ENCODE measurements at places on chromosomes 3 and 15.

DNA sequence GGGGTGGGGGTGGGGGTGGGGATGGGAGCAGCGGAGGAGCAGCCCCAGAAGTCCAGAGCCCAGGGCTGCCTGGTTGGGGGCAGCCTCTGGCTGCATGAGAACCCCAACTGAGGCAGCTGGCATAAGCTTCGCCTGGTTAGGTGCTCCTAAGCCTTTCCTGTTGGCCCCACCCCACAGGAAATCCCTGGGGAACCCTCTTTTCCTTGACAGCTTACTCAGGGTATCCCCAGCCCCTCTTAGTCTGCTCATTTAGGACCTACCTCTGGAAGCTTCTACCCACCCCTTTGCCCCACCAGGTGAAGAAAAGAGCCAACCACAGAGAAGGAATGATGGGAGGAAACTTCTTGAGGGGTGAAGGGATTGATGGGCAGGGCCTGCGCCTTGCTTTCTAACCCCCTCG lies 53.4 kb downstream of the IL20RB start:
- DNase-seq = no peak

GRCh38 chr3:115401298-115401697 lies 222.0 kb upstream of the GAP43 start:
- DNase-seq = no peak

DNA sequence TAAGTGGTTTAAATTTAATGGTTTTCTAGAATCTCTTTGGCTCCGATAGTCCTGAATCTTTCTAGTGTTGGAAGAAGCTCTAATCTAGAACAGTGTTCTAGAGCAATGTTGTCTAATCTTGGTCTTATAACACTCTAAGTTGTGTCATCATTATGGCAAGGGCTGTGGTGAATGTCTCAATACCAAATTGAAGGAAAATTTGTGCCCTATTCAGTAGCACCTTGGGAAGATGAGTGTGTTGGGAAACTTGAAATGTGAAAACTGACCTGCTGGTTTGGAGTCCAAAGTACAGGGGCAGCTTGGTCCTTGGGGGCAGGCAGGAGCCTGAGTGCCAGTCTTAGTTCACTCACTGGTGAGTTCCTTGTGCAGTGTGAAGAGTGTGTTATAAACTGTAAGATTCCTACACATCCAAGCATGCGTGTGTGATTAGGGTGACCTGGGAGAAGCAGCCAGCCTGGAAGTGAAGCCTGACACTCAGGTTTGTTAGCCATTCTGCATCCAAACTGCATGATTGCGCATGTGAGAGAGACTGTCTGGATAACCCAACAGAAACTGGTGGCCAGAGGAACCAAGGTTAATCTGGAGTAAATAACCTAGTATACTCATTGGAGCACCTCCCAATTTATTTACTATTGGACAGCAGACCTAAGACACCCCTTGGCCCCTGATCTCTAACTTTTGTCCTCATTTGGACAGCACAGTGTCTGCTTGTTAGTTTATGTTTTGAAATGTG lies 14.6 kb downstream of the ZNF592 start:
- DNase-seq = peak; percentile 8

GRCh38 chr15:38129531-38130204 lies 123.0 kb upstream of the SPRED1 start:
- peak; percentile 19 for DNase-seq

- no peak for DNase-seq
Observed at GRCh38 chr3:169861871-169862270, 7.9 kb downstream of the LRRC31 start.

Measured in GF-D8 (cell line).